ENCODE measurements at places on chromosomes 1 and 21. TPM values are rescaled to one million over a fixed set of nuclear protein-coding genes. Genes with fewer than 3 reads are reported as not detected.

- no peak for DNase-seq
Observed at GRCh38 chr21:37341254-37341960, 25.2 kb upstream of the DYRK1A start.

DNA sequence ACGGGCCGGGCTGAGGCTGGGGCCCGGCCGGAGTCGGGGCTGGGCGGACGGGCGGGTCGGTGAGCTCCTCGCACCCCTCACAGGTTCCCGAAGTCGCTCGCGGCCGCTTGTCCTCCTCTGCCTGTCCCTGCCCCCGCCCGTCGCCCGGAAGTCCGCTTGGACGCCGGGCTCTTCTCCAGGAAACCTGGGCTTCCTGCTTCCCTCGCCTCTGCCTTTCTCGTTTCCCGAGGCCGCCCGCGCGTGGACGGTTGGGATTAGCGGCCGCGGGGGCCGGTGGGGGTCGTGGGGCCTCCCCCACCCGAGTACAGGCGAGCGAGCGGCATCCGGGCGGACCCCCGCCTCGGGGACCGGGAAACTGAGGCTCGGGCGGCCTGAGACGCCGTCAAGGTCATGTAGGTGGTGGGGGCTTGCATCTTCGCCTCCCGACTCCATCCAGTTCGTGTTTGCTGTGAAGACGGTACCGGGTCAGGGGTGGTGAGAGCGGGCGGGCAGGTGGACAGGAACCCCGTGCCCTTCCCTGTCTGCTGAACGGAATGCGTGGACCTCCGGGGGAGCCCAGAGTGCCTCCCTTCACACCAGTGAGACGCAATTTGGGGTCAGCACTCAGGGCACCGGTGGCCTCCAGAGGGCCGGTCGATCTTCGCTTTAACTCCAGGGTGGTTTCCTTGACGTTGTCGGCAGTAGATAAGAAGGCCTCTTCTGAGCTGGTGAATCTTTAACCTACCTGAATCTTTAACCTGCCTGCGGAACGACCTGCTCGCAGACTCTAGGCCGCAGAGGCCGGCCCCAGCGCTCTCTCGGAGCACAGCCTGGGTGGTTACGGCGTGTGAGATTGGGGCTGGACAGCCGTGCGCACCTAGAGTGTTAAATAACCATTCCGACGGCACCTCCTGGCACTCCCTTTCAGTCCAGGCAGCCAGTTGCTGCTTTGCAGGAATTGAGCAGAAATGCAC is 686 bp downstream of the ARF1 start:
- DNase-seq = peak; percentile 64

DNA sequence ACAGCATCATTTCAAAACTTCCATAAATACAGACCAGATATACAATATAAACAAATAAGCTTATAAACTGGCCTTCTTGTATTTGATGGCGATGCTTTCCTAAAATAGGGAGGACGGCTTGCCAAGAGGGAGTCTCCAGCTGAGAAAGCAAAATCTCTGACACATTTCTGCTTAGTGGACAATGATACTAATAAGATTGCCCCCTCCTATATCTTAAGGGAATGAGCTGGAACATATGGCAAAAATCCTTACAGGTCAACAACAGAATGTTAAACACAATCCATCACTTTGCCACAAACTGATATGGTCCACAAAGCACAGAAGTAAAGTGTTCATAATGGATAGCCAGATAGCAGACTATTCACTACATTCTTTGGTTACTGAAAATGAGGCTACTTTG is 7.1 kb upstream of the GADD45A start:
- DNase-seq = no peak

GRCh38 chr1:150976879-150977694 is 2.5 kb upstream of the CERS2 start:
- DNase-seq = peak; percentile 51

GRCh38 chr1:80050085-80050484 is 1043.6 kb upstream of the ADGRL4 start:
- no peak for DNase-seq

The GPR157 gene
- total RNA-seq = 2.8 TPM
